ENCODE measurements at places on chromosomes 6 and 20.

GRCh38 chr20:11769825-11770224 lies 147.9 kb upstream of the BTBD3 start:
- peak; percentile 51 for DNase-seq

- DNase-seq, result no peak
Observed at GRCh38 chr6:66051812-66052211, 344.8 kb upstream of the EYS start.

- no peak for DNase-seq
Observed at GRCh38 chr6:157558487-157559200, 177.7 kb downstream of the ZDHHC14 start.

DNA sequence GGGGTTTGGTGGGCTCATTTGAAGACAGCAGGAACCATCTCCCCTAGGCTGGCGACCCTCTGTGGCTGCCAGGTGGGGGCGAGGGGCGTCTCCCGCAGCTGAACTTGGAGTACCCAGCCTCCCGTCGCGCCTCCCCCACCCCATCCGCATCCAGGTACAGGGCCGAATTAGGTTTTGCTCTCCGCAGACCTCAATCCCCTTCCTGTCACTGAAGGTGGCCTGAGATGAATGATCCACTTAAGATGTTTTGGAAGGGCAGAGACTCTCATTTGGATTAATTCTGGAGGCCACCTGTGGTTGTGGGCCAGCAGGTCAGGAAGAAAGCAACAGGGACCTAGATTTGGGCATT lies 493 bp downstream of the CD83 start:
- no peak for DNase-seq

DNA sequence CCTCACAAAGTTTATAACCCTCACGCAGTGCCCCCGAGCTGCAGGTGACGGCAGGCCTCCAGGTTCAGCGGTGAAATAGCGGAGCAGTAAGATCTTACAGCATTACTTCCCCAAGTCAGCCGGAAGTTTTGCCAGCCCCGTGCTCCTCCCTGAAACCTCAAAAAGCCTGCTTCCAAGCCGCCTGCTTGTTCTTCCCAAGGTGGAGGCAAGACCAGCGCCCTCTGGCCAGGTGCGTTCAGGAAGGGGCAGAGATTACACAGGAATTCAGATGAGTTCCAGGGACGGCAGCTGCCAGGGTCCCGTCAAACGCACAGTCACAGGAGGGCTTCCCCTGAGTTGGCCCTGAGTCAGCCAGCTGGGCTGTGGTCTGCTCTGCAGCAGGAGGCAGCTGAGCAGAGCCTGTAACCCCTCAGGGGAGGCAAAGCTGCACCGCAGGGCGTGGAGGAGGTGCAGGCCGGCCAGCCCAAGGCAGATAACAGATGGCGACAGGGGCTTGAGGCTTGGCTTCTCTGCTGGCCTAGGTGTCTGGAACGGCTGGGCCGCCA lies 124.1 kb upstream of the RPS6KA2 start:
- no peak for DNase-seq

DNA sequence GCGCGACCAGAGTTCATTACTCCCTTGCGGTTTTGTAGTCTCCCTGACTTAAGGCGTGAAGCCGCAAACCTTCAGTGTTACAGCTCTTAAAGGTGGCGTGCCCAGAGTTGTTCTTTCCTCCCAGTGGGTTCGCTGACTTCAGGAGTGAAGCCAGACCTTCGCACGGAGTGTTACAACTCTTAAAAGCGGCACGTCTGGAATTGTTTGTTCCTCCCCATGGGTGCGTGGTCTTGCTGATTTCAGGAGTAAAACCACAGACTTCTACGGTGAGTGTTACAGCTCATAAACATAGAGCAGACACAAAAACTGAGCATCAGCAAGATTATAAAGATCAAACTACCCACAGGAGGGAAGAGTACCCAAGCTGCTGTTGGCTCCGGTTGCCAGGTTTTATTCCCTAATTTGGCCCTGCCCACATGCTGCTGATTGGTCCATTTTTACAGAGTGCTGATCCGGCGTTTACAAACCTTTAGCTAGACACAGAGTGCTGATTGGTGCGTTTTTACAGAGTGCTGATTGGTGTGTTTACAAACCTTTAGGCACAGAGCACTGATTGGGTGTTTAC lies 10.4 kb downstream of the TMEM14C start:
- no peak for DNase-seq

Data from mammary epithelial cell (primary cell).